ENCODE measurements at places on chromosomes 5 and 9.
A peak's percentile ranks its signal among the peaks of the same experiment; 100 is the strongest.

- DNase-seq, result no peak
Measured at GRCh38 chr5:157187046-157187754, 6.6 kb downstream of the ITK start.

DNA sequence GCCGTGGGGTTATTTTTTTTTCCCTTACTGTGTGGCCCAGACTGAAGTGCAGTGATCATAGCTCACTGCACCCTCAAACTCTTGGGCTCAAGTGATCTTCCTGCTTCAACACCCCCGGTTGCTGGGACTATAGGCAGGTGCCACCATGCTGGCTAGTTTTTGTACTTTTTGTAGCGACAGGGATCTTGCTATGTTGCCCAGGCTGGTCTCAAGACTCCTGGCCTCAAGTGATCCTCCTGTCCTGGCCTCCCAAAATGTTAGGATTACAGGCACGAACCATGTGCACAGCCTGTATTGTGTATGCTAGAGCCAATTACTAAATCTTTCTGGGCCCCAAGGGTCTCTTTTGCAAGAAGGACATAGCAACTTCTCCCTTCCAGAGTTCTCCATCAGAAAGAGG is 23.1 kb downstream of the GALNT10 start:
- no peak for DNase-seq

DNA sequence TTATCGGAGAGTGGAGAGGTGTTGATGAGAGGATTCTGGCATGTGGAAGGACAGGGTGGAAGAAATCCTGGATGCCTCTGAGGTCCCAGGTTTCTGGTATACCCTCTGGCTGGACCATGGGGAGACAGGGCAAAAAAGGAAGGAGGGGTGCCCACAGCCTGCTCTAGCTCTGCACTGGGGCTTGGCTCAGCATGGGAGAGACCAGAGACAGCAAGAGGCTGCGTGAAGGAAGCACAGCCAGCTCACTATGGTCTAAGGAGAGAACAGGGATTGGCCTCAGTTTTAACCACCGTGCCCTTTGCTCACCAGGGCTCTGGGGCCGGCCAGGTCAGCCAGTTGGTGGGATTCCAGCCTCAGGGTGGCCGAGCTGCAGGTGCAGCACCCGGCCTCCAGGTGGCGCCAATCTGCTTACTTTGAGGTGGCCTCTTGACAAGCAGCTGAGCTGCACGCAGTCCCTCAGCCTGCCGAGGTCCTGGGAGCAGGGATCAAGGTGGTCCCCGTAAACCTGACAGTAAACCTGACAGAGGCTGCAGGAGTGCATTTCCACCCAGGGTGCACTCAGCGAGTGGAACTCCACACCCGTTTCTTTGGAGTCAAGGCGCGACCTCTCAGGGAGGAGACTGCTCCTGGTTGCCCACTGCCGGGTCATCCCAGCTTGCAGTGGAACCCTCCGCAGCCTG is 25.0 kb upstream of the SPTLC1 start:
- peak; percentile 98 for DNase-seq

DNA sequence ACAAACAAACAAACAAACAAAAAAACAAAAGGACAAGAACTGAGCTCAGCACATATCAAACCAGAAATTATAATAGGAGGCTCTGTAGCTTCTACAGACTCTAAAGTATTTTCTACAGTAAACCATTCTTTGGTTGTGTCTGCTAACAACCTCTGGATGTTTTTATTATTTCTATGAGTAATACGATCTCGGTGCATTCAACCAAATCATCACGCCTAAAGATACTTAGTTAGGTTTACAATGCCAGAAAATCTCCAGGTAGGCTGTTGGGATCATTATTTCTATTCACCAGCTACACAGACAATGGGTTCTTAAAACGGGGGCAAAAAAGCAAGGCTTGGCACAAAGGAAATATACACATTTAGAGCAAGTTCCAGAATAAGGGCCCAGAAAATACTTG is 41.6 kb upstream of the ALDOB start:
- DNase-seq, result no peak

DNA sequence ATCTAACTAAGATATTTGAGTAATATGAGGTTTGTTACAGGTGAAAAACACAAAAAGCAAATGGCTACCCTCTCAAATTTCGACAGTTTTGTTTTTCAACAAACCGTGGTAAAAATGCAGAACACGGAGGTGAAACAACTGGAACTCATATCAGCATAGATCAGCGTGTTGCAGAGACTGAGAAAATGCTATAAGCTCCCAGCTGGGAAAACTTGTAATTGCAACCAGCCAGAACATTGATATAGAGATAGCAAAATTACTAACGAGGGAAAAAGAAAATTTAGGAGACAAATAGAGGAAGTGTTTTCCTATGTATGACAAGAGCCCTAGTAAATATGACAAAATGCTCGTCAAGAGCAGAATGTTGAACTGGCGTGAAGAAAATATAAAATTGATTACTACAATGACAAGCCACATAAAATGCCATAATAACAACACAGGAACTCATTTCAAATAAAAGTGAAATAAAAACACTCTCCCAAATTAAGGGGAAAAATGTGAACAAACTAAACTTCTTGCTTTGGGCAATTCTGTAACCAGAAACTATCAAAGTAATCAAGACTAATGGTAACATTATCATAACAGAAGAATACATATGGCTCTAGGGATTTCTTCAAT is 1989.8 kb downstream of the EFNA5 start:
- no peak for DNase-seq

GRCh38 chr9:135840107-135840506 is 67.2 kb downstream of the CAMSAP1 start:
- DNase-seq, result no peak

GRCh38 chr9:27440888-27441740 is 83.0 kb upstream of the IFNK start:
- no peak for DNase-seq

DNA sequence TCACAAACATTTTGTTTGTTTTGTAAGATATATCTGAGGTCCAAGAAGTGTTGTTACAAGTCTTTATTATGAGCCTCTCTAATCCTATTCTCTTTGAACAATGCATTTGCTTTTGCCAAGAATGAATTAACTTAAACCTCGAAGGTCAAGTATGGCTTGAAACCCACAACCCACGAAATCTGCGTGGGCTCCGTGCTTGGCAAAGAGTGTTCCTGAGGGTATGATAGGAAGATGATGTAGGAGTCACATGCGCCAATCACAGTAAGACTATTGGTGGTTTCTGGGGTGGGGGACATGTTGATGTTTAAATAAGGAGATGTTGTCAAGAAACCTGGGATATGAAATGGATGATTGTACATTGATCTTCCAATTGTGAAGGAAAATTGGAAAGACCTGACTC is 330.8 kb upstream of the RFX3 start:
- no peak for DNase-seq

All from endodermal cell (in vitro differentiated cells).